Glutamatergic neuron (in vitro differentiated cells): ENCODE measurements at places on chromosomes 5 and 9. TPM values are rescaled to one million over a fixed set of nuclear protein-coding genes. Genes with fewer than 3 reads are reported as not detected.
A peak's percentile ranks its signal among the peaks of the same experiment; 100 is the strongest.

The PLEKHG4B gene
- 49.4 TPM for total RNA-seq

- no peak for DNase-seq
Measured at GRCh38 chr9:112007575-112008240, 111.1 kb downstream of the UGCG start.

- DNase-seq: no peak
Measured at GRCh38 chr5:108786806-108787483, 39.2 kb downstream of the FER start.

DNA sequence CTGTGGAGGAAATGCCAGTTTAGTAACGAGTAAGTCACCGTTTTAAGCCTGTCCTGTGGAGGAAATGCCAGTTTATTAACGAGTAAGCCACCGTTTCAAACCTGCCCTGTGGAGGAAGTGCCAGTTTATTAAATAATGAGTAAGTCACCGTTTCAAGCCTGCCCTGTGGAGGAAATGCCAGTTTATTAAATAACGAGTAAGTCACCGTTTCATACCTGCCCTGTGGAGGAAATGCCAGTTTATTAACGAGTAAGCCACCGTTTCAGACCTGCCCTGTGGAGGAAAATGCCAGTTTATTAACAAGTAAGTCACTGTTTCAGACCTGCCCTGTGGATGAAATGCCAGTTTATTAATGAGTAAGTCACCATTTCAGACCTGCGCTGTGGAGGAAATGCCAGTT lies 18.9 kb upstream of the PDCD6 start:
- DNase-seq: no peak

DNA sequence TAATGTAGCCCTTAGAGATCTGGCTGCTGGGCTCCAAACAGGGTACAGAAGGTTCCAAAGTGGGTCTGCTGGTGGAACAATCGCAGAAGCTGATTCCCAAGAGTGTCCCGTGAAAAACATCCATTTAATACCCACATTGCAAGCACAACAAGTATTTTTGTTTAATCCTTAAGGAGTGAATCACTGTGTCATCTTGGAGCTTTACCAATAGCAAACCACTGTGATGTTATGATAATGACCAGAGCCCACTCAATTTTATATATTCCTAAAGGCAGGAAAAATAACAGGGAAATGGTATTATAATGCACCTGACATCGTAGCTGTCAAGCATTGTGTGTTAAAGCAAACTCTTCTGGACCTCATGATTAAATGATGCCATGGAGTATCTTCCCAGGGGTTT lies 291.9 kb downstream of the FBXL7 start:
- no peak for DNase-seq

- DNase-seq: no peak
Measured at GRCh38 chr5:14614490-14614889, 32.9 kb downstream of the OTULINL start.

The UBE2QL1 gene
- total RNA-seq: 4.5 TPM

DNA sequence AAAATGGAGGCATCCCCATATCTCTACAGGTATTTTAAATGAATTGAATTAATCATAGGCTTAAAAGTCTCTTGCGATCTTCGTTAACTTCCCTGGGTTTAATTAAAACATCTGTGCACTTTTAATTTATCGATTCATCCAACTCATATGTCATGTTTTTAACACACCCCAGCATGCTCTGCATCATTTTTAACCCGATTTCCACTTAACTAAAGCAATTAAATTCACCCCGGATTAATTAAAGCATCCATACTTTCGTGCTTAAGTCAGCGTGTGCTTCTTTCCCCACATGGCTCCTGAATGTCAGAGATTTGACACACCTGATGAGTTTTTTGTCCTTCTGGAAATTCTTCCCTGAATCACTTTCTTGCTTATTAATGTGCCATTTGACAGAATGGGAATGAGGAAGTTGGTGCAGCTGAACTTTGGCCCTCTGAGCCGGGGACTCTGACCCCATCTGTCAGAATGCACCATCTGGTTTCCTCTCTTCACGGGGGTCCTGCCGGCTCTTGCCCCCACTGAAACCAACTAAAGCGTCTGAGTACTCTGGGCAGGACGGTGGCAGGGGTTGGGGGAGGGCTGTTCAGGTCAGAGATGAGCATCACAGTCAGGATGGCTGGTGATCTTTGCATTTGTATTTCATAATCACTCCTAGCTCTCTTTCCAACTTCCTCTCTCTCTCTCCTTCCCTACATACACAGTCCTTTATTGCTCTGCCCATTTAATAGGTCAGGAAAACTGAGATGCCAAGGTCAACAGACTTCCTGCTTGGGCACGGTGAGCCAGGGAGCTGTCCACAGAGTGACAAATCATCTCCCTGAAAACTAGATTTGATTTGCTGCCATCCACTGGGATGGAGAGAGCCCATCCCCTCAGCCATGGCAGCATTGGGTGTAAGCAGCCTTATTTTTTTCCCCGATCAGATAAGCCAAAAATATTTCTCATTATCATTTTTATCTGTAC lies 180.3 kb upstream of the WWC1 start:
- DNase-seq: no peak

The DAPK1 gene
- 384 TPM for total RNA-seq

The TPPP gene
- total RNA-seq: 44.5 TPM

The INSL4 gene
- not detected for total RNA-seq

The IL9 gene
- not detected for total RNA-seq

DNA sequence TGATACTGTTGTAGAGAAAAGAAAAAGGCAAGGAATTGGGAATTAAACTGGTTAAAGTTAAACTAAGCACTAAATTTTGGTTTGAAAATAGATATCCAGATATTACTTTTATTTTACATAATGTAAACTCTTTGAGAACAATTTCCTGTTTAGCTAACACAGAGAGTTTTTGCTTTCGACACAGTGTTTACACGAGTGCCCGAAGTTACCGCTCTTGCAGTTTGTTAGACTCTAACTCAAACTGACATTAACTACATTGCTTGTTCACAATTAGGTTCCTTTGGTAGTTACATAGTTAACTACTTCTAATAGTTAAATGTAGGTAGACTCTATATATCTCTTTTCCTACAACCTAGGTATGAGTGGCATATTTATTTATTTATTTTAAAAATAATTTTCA lies 117.1 kb upstream of the CHD1 start:
- DNase-seq: no peak

- no peak for DNase-seq
Measured at GRCh38 chr5:150517272-150518152, 9.6 kb downstream of the NDST1 start.

GRCh38 chr9:91033797-91034196 lies 232.2 kb downstream of the SYK start:
- DNase-seq: no peak

The JMY gene
- 22.2 TPM for total RNA-seq

- no peak for DNase-seq
Measured at GRCh38 chr5:58828258-58828657, 245.4 kb downstream of the RAB3C start.

The LCN1 gene
- total RNA-seq: not detected

DNA sequence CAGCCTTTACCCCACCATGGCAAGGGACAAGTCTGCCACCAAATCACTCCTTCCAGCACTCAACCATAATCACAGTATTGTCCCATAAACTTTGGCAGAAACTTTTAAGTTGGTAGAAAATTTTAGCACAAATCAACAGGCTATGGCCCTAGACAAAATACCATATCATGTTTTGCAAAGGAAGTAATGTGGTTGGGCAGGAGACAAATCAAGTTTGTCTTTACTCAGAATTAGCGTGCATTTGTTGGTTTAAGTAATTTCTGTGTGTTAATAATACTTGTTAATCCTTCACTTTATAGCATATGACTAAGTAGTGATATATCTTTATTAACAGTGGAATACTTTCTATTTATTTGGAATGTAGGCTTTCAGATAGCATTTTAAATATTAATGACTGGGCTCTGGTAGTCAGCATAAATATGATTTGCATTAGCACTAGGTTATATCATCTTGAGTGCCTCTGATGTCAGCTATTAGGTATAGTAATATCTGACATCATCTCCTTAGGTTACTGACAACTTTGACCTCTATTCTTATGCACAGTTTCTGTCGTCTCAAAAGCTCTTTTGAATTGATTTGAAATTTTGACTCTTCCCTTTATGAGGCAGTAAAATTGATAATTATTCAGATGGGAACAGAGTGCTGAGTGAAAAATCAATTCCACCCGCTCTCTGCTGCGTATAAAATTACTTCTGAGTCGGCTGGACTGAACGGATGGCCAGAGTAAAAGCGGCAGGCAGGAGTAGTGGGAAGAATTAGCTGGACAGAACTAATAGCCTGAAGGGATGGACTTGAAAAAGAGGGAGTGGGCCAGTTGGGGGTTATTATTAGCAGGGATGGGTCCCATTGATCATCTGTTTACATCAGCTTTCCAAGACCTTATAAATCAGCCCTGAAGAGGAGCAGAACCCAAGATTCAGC lies 40.1 kb upstream of the TLX3 start:
- DNase-seq: peak; percentile 36

DNA sequence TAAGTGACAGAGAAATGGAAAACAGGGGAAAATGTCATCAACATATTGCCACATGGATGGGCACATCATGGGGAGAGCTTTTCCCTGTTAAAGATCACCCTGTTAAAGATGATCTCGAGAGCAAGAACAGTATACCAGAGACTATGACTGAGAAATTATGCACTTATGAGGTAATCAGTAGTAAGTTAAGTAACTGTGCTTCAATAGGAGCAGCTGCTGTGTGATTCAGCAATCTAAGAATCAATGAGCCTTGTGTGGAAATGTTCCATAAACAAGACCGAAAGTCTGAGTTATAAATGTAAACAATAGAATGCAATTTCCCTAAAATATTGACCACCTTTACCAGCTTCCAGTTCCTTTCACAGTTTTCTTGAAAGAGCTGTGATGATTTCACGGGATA lies 582.3 kb downstream of the CAAP1 start:
- no peak for DNase-seq

The SPATA31D4 gene
- total RNA-seq: not detected

DNA sequence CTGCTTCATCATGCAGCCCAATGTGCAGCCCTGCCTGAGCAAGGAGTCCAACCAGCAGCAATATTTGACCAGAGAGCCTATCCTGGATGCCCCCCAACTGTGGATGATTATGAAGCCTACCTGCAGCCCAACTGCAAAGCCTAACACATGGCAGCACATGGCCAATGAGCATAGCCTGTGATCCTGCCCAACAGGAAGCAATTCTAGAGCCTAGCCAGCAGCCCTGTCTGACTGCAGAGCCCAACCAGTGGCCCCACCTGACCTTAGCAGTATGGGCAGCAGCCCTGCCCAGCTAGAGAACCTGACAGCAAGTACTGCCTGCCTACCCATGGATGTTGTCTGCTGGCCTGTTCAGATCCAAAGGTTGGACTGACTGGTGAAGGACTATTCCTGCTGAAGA lies 97.3 kb upstream of the SH3GL2 start:
- no peak for DNase-seq

GRCh38 chr5:133612249-133612860 lies at the start of gene FSTL4:
Gene FSTL4 (minus strand): TSS chr5:133612541.
- DNase-seq: peak; percentile 65

DNA sequence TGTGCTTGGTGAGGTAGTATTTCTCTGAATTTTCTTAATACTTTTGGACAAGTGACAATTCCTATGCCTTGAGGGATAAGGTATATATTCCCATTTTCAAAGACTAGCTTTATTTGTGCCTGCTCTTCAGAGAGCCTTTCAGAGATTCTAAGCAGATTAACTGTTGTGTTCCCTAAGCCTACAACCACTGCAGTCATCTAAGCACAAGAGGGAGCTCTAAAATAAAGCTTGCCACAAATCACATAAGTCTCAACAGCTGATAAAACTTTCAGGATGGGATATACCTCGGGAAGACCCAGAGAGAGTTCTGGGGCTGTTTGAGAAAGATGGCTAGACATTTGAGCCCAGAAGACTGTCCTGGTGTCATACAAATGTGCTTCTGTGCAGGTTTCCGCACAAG lies 157.3 kb downstream of the CYLC2 start:
- no peak for DNase-seq

GRCh38 chr5:135571066-135571609 lies 7.7 kb downstream of the CXCL14 start:
- DNase-seq: no peak

DNA sequence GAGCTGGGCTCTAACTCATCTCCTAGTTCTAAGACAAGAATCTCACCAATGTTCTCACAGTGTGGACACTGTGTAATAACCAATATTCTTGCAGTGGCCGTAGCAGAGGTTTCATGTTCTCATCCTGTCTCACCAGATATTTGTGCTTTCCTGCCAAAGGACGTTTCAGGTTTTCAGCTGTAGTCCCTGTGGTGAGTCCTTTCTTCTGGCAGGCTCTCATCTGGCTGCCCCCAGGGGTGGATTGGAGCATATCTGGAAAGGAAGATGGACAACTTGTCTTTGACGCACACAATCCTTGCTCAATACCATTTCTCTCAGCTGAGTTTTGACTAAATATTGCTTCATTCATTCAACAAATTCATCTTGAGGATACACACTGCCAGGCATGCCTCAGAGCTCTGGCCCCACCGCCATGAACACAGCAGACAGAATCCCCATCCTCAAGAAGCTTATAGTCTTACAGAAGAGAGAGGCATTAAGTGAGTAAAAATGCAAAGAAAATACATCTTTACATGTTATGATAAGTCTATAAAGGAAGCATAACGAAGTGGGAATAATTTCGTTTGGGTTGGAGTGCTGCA lies 33.8 kb upstream of the NEURL1B start:
- DNase-seq: no peak

- DNase-seq: no peak
Measured at GRCh38 chr5:6700685-6701355, 12.4 kb upstream of the TENT4A start.

DNA sequence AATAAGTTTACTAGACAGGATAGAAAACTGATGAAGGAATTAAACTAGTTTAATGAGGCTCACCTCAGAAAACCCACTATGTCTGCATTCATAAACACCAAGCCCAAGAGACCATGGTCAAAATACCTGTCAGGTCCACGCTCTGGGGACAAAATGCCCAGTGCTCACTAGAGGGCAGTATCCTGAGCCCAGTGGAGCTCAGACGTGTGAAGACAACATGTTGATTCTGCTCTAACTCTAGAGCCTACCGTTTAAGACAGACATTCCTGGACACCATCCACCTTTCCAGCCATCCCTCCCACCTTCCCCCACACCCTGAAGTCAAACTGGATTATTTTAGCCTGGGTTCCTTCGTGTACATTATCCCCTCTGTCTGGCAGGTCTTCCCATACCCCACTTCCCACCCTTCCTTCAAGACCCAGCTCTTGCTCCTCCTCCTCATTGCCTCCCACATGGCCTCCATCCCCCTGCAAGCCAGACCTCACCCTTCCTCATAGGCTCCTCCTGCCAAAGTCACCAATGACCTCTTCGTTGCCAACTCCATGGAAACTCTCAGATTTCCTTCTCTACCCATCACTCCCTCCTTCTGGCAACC lies 142.3 kb upstream of the FSTL4 start:
- DNase-seq: peak; percentile 35
